Cardiac atrium fibroblast (primary cell): ENCODE measurements at places on chromosomes 6 and 20. TPM values are rescaled to one million over a fixed set of nuclear protein-coding genes. Genes with fewer than 3 reads are reported as not detected.

The HLA-DRB1 gene
- total RNA-seq = not detected in 2 replicates

The DPM1 gene
- 50.5 and 66.8 TPM in 2 replicates for total RNA-seq

The PXDC1 gene
- 88.0 and 97.5 TPM in 2 replicates for total RNA-seq

The OR2H2 gene
- not detected in 2 replicates for total RNA-seq

The TPBG gene
- total RNA-seq = 31.9 and 38.5 TPM in 2 replicates

The SLC26A8 gene
- not detected in 2 replicates for total RNA-seq

The SLC22A16 gene
- 1.9 TPM in 1 of 2 replicates, not detected in the other for total RNA-seq
